ENCODE measurements at places on chromosomes 7 and 10.

DNA sequence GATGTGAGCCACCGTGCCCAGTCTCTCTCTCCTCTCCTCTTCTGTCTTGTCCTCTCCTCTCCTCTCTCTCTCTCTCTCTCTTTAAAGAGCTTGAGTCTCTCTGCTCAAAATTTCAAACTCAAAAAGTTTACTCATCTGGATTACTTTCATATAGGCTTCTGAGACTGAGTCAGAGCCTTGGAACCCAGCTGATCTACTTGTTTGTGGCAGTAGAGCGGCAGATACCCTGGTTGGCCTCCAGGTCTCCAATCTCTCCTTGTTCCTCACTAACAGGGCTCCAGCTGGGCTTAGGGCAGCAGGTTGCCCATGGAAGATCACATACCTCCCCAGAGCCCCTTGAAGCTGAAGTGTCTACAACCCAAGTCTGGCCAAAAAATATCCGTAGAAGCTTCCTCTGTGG, 51.0 kb downstream of the HHEX start:
- no peak for DNase-seq

- DNase-seq, result no peak
Measured at GRCh38 chr7:41399171-41399570, 303.7 kb downstream of the INHBA start.

GRCh38 chr10:78650122-78650521, 418.6 kb upstream of the ZMIZ1 start:
- DNase-seq, result no peak

- no peak for DNase-seq
Measured at GRCh38 chr10:91590904-91591796, 41.7 kb downstream of the PPP1R3C start.

DNA sequence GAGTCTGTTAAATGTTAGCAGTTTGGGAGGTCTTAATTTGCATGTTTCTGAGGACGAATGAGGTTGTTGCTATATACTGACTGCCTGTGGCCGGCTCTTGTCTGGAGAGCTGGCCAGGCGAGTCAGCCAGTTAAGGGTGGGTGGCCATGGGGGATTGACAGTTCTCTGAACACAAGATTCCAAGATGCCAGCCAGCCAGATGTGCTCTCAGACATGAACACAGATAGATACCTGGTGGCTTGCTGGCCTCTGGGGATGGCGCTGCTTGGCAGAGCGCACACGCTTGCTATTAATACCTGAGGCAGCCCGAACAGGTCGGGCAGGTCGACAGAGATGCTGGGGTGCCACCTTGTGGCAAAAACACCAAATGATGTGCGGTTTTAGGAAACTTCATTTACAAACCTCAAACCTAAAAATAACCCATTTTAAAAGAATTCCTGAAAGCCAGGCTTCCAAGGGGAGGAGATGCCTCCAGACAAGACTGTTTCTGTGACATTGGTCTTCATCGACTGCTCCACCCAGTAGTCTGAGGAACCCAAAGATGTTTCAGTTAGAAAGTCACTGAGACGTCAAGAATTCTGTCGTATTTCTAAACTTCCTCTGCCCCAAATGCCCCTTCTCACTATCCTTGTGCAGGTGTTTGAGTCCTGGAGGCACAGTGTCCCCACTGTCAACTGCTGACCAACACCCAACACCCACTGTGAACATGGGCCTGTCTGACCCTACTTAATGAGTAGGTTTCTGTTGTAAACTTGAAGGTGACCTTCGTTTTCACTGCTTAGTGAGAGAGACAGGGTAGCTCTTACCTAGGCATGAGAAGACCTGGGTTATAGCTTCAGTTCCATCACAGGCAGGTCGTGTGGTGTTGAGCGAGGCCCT, 123.4 kb downstream of the NT5C2 start:
- peak; percentile 32 for DNase-seq

DNA sequence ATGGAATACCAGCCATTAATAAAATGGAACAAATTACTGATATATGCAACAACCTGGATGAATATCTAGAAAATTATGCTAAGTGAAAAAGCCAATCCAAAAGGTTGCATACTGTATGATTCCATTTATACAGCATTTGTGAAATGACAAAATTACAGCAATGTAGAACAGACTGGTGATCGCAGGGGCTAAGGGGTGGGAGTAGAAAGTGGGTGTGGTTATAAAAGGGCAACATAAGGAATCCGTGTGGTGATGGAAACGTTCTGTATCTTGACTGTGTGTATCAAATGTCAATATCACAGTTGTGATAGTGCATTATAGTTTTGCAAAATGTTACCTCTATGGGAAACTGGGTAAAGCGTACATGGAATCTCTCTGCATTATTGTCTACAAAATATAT, 15.0 kb downstream of the CEP41 start:
- DNase-seq, result peak; percentile 14

DNA sequence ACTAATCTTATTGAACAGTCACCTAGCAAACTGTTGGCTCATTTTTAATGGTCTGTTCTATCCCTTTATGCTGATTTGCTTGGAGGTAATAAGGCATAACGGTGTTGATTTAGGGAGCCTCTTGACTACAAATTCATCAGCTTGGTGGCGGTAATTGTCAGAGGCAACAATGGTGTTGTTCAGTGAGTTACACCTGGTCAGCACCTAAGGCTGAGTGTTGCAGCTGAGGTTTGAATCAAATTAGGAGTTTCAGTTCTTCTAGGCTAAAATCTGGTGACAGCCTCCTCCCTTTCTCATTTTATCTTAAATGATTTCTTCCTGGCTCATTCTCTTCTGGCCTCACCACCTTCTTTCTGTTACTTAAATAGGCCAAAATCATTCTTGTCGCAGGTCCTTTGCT, 42.3 kb upstream of the SP8 start:
- peak; percentile 31 for DNase-seq

- DNase-seq, result no peak
Measured at GRCh38 chr10:59180689-59181270, 4.3 kb downstream of the PHYHIPL start.

GRCh38 chr7:11127114-11127785, 153.6 kb downstream of the PHF14 start:
- no peak for DNase-seq

DNA sequence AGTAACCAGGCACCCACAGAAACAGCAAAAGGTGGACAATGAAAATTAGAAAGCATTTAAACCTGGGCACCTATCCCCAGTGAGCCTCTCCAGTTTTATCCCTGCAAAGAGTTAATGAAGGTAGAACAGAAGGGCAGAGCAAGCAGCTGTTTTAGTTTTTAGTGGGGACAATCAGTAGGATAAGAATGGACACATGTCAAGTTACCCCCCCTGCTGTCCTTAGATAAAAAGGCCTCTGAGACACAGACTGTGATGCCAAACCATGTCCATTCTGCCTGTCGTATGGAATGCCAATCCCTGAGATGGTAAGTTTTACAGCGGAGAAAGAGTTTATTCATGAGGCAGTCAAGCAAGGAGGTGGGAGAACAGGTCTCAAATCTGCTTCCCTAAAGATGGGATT, 162.6 kb upstream of the AGR3 start:
- no peak for DNase-seq

- no peak for DNase-seq
Measured at GRCh38 chr7:2493205-2494164, 17.3 kb upstream of the GRIFIN start.

DNA sequence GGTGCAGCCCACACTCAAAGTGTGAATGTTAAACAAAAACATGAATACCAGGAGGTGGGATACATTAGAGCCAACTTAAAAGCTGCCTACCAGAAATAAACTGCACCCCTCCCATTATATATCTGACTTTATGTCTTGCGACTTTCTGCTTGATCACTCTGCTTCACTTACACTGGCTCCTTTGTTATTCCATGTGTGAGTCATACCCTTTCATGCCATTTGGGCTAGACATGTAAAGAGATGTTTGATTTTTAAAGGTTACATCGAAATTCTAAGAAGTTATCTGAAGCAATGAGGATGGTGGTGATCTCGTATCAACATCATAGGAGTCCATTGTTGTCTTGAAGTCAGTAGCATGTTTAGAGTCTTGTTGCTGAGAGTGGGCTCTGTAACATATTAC, 31.6 kb upstream of the ETV1 start:
- DNase-seq, result no peak

GRCh38 chr7:157005456-157006204, 4.8 kb downstream of the MNX1 start:
- DNase-seq, result no peak

- no peak for DNase-seq
Measured at GRCh38 chr7:30906515-30907240, 5.0 kb upstream of the AQP1 start.

GRCh38 chr10:133187091-133187905, 27.3 kb downstream of the KNDC1 start:
- DNase-seq, result no peak

DNA sequence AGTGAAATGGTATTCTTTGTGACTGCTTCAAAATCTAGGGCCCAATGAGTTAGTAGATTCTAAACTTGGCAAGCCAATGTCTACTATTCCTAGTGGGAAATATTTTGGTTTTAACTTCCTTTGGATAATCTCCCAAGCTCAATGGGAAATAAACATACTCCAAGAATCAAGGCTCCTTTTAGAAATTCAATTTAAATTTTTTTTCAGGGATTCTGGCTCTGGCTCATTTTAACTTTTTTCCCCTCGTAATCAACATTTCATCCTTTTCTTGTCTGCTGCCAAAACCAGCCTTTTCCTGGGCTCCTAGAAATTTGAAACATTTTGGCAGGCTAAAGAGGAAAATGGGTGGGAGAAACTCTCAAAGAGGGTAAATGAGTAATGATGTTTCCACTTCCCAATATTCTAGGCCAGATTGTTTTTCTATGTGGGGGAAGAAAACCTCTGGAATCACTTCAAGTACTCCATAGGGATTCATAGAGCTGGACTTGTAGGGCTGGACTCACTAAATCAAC, 85.6 kb upstream of the AGR3 start:
- no peak for DNase-seq

GRCh38 chr10:103517234-103518085, 24.0 kb downstream of the NEURL1 start:
- no peak for DNase-seq
